ENCODE measurements at places on chromosomes 13 and 19.

- DNase-seq, result no peak
Observed at GRCh38 chr13:35552172-35552844, 75.8 kb upstream of the MAB21L1 start.

GRCh38 chr13:91346062-91346461, 1.4 kb upstream of the MIR17HG start:
- no peak for DNase-seq

DNA sequence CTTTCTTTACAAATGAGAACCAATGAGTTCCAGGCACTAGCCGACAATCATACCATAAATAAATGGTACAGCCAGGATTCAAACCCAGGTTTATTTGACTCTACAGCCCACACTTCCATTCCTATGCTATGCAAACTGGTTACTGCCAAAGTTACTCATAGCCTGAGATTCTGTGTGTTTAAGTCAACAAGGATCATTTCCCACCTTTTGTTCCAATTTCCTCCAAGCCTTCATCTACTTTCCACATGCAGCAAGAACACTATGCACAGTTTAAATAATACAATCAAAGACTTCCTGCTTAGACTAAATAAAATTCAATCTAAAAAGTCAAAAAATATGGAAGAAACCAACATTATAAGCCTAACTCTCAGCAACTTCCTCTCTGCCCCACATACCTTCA, 59.2 kb upstream of the KLF12 start:
- DNase-seq, result no peak

DNA sequence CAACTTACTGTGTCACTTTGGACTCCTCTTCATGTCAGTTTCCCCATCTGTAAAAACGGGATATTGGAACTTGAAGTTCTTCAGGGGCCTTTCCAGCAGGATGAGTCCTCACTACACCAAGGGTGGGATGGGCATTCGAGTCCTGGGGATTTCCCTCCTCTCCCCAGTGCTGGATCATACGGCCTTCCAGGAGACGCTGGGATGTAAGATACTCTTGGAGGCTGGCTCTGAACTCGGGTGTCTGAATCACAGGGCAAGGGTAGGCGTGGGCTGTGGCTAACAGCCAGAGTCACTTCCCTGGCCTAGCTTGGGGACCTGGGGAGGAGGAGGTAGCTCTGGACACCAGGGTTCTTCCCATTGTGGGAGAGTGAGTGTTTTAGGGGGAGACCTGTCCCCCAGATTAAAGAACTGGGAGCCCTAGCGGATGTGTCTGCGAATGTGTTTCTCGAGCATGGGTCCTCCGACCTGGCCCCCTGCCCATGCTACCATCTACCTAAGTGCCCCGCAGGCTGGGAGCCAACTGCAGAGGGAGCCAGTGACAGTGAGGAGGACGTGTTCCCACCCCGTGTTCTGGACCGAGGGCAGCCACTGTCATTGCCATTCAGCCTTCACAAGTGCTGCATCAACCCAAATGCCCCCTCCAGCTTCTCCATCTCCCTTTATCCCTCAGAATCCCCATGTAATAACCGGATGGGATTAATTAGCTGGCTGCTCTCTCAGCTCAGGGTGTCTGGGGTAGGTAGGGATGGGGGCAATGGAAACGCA, 2.4 kb upstream of the CYTH2 start:
- no peak for DNase-seq

- DNase-seq, result no peak
Observed at GRCh38 chr19:19324059-19324770, 3.6 kb downstream of the MAU2 start.

DNA sequence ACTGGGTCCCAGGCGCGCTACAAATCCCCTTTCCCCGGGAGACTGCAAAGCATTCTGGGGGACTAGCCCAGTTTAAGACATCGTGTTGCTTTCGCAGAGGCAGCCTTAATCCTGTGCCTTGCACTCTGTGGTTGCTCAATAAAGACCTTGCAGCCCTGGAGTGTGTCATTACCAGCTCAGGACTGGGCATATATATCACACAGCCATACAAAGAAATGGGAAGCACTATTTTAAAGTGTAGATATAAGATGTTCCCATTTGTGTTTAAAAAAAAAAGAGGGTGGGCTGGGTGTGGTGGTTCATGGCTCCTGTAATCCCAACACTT, 11.1 kb downstream of the NAPA start:
- DNase-seq, result no peak

- no peak for DNase-seq
Observed at GRCh38 chr19:49133621-49134454, 14.5 kb downstream of the PPFIA3 start.

- DNase-seq, result no peak
Observed at GRCh38 chr19:54209811-54210494, 9.3 kb downstream of the RPS9 start.

- no peak for DNase-seq
Observed at GRCh38 chr19:13884726-13885591, 8.0 kb downstream of the NANOS3 start.

DNA sequence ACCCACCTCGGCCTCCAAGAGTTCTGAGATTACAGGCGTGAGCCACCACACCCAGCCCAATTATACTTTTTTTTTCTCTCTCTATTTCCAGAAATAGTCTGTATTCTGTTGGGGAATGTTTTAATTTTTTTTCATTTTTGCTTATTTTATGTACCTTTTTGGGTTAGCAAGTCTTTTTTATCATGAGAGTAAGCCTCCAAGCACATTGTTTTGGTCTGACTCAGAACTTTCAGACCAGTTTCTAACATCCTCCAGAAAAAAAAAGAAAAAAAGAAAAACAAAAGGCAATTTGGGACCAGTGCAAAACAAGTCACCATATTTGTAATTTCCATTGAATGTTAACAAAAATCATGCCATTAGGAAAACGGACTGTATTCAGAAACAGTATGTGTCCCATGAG, 1465.5 kb downstream of the SLITRK5 start:
- no peak for DNase-seq

- no peak for DNase-seq
Observed at GRCh38 chr19:47377801-47378200, 28.7 kb downstream of the DHX34 start.

DNA sequence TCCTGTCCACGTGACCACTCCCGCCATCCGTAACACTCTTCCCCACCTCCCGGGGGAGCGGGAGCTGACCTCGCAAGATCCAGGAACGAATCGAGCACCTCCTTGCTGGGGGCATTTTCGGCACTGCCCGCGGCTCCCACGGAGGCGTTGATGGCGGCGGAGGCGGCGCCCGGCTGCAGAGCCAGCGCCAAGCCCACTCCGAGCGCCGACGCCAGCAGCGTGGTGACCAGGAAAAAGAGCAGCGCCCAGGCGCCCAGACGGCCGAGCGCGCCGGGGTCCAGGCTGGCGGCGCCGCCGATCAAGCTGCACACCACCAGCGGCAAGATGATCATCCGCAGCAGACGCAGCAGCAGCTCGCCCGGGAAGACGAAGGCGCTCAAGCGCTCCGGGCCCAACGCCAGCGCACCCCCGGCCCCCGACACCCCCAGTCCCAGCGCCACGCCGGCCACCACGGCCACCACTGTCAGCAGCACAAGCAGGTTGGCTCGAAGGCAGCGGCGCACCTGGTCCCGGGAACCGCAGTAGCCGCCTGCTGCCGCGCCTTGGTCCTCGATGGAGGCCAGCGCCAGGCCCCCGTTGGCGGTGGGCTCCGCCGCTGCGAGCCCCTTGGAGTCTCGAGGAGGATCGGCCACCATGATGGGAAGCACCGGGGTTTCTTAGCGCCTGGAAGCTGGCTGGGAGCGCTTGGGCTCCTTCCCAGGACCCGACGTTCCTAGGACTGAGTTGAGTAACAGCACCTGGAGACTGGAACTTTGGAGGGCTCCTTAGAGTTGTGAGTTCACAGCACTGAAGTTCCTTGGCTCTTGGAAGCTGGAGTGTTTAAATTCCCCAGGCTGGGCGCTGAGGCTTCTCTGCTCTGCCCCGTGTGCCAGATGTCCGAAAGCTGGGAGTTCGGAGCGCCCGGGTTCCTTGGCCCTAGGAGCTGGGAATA, 798 bp downstream of the SLC1A5 start:
- DNase-seq, result peak; percentile 30

DNA sequence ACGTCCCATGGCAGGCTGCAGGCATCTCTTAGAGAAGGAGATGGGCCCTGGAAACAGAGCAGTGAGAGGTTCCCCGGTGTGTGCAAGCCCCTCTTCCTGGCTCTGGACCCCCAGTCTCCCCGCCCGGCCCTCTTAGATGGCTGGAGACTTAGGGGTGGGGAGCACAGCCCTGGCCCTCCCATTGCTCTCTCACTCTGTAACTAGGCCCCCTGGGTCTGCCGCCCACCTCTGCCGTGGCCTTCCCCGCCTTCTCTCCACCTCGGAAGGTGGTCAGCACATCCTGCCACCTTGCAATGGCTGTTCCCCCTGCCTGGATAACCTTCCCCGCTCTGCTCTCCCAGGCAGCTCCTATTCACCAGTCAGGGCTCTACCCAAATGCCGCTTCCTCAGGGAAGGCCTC, 21.8 kb upstream of the C2CD4C start:
- no peak for DNase-seq

DNA sequence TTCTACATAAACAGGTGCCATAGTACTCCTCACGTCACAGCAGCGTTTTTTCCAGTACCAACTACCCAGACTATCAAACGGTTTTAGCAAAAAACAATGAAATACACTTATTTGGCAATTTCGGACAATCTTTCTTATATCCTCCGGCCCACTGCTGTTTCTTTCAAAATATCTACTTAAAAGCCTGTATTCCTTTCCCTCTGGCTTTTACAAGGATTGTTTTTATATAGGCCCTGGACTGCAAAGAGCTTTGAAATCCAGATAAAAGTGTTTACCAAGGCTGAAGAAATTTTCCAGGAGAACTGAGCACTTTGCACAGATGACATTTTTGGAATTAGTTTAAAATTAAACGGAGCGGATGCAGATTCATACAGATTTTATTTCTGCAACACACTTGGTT, 255.9 kb upstream of the STARD13 start:
- DNase-seq, result no peak

DNA sequence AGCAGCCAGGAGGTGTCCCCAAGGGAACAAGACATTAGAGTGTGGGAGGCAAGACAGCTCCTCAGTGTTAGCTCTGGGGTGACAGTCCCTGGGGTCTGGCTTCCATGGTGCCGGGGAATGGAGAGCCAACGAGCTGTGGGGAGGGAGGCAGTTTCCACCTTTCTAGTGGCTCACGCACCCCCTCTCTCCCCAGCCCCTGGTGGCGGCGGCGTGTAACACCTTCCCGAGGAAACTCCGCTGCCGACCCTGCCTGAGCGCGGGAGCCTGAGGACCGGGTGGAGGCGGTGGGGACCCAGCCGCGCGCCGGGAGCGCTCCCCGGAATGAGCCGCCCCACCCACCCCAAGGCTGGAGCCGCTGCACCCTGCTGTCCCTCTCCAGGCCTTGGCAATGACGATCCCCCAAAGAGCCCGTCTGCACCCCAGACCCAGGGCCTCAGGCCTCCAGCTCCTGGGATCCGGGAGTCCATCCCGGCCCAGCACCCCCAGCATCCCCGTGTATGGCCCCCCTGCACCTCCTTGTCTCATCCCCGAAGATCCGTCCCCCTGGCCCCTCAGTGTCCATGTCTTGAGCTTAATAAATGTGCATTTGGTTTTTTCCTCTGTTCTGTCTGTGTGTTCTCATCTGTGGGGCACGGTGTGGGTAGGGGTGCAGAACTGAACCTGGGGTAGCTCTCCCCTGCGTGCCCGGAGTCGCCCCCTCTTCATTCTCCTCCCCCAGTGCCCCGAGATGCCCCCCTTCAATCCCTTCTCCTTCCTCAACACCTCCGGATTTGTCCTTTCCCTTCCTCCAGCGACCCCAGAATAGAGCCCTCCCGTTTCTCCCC, 622 bp upstream of the FXYD5 start:
- DNase-seq, result peak; percentile 22

- no peak for DNase-seq
Observed at GRCh38 chr13:25213715-25214114, 41.6 kb upstream of the AMER2 start.

DNA sequence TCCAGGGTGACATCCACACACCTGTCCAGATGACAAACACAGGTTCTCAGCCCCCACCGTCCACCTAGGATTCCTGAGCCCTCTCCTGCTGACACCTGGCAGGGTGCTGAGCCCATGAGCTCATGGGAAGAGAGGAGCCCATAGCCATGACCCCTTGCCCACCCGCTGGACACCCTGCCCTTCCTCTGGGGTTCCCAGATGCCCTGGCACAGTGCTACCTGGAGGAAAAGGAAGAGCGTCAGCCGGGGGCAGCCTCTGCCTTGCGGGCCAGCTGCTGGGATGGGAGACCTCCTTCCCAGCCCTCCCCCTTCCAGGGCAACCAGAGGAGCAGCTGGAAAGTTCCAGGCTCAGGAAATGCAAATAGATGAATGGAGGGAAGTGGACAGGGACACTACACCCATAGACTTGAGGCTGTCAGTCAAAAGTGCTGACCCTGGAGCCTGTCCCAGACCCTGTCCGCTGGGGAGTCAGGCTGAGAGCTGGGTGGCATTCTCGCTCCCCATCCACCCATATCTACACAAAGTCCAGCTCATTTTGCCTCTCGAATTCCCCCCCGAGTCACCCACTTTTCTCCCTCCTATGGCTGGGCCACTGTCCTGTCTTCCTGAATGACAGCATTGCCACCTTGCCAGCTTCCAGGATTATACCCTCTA, 12.3 kb upstream of the ARHGEF18 start:
- no peak for DNase-seq

DNA sequence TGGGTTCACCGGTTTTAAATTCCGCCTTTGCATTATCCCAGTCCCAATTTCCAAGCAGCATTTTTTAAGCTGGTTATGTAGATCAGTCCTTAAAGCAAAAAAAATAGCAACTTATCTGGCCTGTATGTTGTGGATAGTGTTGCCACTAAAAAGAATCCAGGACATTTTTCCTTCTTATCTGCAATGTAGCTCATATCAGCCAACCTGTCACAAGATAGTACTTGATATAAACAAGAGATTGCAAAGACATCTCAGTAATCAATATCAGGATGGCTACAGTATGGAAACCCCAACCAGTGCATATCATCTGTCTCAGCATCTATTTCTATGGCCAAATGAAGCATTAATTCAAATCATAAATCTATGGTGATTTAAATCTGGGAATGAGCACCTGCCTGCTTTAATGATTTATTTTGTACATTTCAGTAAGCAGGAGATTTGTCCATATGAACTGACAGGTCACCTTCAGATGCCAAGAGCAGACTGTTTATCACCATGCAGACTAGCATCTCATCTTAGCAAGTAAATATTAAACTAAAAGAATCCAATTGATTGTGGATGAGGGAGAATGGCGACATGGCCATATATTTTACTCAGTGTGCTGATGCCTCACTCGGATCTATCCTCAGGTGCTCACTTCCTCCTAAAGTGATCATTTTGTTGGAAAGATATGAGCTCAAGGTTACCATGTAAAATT, 240.4 kb downstream of the DACH1 start:
- no peak for DNase-seq
